ENCODE measurements at places on chromosomes 4 and X.

DNA sequence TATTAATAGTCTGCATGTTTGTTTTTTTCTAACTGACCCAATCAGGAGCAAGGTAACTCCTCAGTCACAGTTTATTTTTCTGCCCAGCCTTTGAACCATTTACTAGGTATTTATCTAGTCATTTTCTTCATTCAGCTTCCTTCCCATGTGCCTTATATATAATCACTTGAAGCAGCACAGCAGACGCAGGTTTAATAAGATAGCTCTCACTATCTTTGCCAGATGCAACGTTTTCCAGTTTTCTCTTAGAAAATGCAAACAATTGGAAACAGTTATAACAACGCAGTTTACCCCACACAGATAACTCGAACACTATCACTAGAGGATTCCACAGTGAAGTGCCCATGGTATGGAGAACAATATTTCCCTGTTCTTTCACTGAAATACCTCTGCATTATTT is 56.4 kb upstream of the NFKB1 start:
- DNase-seq = no peak

DNA sequence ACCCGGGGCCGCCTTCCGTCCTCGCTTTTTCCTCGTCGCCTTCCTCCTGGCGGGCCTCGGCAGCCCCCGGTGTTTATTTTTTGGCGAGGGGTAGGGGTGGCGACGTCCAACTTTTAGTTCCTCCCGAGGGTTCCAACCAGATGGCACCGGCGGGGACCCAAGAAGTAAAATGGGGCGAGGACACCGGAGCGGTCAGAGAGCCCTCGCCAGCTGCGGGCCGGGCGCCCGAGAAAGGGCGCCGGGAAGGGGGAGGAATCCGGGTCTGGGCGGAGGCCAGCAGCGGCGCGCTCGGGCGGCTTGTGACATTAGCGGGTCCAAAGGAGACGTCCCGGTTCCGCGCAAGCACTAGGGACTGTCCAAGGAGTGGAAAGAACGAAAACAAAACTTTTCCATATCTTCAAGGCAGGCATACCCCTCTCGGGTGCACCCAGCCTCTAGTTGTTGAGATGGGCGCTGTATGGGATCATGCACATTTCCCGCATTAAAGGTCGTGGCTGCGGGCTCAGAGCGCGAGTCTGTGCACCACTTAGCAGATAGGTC is 691 bp upstream of the USP46 start:
- no peak for DNase-seq

- no peak for DNase-seq
These were observed 251.8 kb upstream of the GALNTL6 start for GRCh38 chr4:171561419-171561818.

GRCh38 chr4:3202836-3203820 is 45.8 kb upstream of the MSANTD1 start:
- DNase-seq = no peak

- no peak for DNase-seq
These were observed 25.8 kb upstream of the VEGFC start for GRCh38 chr4:176818531-176818930.

GRCh38 chr4:98546910-98547594 is 111.4 kb downstream of the TSPAN5 start:
- DNase-seq = no peak

- no peak for DNase-seq
These were observed 11.0 kb upstream of the EIF4E start for GRCh38 chr4:98939892-98940298.

DNA sequence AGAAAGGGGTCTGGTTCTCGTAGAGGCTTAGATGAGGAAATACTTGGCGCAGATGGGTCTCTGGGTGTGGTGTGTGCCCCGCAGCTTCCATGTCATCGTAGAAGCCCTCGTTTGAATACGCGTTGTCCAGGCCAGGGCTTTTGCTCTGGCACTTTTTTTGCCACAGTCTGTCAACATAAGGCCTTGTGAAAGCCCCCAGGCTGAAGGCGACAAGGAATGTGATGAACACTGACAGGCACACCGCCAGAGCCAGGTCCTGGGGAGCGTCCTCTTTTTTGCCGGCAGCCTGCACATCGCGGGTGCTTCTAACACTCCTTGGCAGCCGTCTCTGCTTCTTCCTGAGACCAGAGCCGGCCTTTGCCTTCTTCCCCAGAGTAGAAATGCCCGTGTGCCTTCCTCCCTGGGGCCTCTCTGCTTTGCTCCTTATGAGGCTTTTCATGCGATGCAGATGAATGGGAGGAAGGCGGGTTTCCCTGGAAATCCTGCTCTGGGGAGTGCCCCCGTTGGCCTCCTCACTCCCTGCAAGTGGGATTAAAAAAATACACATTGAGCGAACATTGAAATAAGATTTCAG is 24.4 kb downstream of the LRRC66 start:
- DNase-seq = no peak

DNA sequence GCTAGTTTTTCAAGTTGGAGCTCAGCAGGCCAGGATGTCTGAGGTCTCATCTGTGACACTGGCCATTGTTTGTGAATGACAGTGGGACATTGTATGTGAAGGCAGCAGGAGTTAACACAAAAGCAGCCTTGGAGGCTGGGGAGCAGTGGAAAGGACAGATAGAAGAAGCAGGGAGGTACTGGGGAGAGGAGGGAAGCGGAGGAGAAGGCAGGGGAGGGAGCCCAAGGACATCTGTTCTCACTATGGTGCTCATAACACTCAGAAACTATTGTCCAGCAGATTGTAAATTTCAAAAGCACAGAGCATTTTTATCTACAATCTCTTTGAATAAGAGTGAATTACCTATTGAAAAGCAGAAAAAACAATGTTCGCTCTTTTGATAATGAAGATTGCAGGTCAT is 253.6 kb upstream of the DIPK2B start:
- no peak for DNase-seq

DNA sequence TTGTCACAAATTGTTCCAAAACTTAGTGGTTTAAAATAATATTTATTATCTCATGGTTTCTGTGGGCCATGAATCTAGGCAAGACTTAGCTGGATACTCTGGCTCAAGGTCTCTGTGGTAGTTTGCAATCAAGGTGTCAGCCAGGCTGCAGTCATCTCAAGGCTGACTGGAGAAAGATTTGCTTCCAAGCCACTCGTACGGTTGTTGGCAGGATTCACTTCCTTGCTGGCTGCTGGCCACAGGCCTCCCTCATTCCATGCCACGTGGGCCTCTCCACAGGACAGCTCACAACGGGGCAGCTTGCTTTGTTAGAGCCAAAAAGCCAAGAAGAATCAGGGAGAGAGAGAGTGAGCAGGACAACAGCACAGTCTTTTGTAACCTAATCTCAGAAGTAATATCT is 101.4 kb downstream of the WWC2 start:
- DNase-seq = no peak

DNA sequence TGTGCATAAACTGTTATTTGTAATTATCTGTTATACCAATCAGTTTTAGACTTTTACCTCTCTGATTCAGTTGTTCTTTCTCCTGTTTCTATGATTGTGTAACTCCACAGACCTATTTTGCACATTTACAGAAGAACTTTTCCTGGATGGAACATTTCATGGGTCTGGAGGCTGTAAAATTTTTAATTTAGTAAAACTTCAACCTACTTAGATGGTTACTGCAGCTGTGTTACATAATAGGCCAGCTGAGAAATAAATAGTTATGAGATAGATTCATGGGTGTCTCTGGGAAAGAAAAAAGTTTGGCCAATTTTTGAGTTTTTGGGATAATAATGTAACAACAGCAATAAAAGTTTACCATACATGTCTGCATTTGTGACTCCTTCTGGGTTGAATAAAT is 253.5 kb downstream of the ARHGAP24 start:
- no peak for DNase-seq

DNA sequence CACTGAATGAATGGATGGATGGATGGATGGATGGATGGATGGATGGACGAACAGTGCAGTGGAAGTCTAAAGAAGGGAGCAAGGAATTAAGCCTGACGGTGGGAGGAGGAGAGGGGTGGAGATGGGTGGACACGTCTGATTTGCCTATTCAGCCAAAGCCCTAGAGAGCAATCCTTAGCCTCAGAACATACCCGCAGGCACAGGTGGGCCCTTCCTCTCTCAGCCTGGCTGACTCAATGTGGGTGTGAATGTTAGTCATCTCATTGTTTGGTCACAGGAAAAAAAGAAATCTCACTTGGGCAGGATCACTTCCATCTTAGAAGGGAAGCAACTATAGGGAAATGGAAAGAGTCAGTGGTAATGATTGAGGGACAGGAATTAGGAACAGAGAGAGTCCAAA is 165.9 kb downstream of the PJA1 start:
- no peak for DNase-seq

GRCh38 chrX:16892504-16893362 is 22.6 kb upstream of the RBBP7 start:
- DNase-seq = peak; percentile 53

GRCh38 chrX:134599184-134599914 is 58.9 kb downstream of the PLAC1 start:
- no peak for DNase-seq

DNA sequence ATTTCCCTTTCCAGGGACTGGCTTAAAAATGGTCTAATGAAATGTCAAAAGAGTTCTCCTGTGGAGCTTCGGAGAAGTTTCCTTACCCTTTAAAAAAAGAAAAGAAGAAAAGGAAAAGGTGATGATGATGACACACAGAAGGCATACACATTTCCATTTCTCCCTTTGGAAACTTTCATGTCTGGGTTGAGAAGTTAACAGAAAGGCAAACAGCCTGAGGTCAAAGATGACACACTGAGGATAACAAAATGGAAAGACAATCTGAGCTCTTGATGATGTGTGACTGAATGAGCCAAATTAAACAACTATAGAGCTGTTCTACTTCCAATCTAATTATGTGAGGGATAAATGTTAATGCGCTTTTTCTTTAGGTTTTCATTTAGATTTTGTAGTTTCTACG is 32.2 kb downstream of the NFXL1 start:
- no peak for DNase-seq

DNA sequence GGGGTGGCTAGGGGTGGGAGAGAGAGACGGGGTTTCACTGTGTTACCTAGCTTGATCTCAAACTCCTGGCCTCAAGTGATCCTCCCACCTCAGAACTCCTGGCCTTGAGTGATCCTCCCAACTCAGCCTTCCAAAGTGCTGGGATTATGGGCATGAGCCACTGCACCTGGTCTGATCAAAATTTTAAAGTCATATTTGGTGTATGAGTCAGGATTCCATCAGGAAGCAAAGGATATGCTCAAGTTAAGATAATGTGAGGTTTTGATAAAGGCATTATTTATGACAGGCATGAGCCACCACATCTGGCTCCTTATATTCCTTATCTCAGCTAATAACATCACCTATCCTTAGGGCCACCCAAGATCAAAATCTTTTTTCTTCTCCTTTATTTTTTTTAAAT is 182.0 kb downstream of the SLC4A4 start:
- DNase-seq = no peak

DNA sequence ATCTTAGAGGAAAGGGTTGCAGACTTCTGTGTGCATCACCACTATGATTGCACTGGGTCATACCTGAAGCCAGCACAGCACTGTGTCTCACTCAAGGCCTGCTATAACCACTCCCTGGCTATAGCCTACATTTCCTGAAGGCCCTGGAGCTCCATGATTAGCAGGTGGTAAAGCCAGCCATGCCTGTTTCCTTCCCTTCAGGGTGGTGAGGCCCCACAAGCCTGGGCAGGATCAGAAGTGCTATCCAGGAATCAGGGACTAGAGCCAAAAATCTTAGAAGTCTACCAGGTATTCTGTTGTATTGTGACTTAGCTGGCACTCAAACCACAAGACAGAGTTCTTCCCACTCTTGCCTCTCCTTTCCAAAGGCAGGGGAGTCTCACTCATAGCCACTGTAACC is 734.6 kb downstream of the GLUD2 start:
- no peak for DNase-seq

GRCh38 chr4:30863021-30863420 is 142.9 kb downstream of the PCDH7 start:
- no peak for DNase-seq

DNA sequence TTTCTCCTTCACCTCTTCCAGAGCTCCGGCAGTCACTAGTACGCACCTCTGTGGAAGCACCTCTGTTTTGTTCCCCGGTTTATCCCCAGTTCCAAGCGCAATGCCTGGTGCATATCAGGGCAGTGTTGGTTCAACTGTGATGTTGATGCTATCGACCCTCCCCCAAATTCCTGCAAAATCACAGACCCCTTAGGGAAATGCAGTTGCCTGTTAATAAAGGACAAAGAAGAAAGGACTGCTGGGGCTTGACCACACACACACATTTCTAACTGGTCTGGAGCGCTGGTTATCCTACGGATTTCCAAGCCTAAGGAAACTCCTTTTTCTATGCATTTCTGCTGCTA is 530 bp upstream of the NMU start:
- no peak for DNase-seq

DNA sequence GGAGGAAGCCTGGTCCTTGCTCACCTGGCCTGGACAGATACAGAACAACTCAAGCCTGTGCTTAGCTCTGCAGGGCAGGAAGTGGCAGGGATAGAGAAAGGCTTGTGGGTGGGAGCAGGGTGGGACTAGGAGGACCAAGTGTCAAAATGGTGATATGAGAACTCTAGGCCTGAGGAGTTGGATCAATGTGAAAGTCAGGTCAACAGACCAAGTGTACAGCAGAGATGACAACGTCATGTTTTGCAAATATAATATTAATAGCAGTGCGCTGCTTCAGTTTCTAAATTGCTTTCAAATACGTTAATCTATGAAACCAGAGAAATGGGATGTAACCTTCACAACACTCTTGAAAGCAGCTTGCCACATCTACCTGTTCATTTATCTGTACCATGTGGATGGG is 114.2 kb upstream of the MAP3K15 start:
- DNase-seq = no peak

GRCh38 chr4:165505958-165506837 is 127.4 kb downstream of the CPE start:
- no peak for DNase-seq

- DNase-seq = no peak
These were observed 561.3 kb upstream of the LCORL start for GRCh38 chr4:18582841-18583240.

DNA sequence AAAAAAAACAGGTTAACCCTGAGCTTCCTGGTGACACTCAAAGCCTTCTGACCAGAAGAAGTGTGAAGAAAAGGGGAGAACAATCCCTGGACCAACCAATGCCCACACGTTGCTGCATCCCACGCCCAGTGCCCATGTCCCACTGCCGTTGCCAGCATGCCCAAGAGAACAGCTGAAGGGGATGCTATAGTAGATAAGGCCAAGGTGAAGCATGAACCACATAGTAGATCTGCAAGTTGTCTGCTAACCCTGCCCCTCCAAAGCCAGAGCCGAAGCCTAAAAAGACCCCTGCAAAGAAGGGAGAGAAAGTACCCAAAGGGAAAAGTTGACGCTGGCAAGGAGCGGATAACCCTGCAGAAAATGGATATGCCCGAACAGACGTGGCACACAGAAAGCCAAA is 11.3 kb upstream of the CD38 start:
- DNase-seq = no peak

- DNase-seq = no peak
These were observed 97.8 kb downstream of the WFS1 start for GRCh38 chr4:6367371-6367851.

Data from NCI-H1048 (cell line).